ENCODE measurements at places on chromosomes 2 and 18.

- DNase-seq: no peak
Observed at GRCh38 chr18:50272568-50272967, 6.3 kb upstream of the CFAP53 start.

GRCh38 chr2:234826681-234827080 lies 125.1 kb upstream of the SH3BP4 start:
- no peak for DNase-seq

GRCh38 chr2:11466307-11467128 lies 557 bp upstream of the E2F6 start:
- DNase-seq: no peak

- DNase-seq: no peak
Observed at GRCh38 chr2:201234663-201235135, 25.6 kb upstream of the CASP8 start.

DNA sequence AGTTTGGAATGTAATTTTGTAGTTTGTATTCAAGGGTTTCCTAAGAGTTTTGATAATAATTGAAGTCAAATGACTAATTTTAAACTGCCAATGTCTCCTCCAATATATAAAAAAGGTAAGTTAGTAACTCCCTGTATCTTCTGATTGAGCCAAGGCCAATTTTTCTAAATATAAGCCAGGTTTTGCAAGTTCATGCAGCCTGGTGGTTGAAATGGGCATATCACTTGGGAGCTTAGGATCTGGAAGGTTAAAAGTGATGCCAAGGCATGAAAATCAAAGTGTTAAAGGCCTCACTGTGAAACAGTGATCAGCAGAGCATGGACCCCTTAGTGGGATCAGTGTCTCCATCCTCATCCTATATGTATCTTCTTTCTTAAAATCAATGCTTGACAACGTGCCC lies 60.5 kb downstream of the MERTK start:
- DNase-seq: no peak

DNA sequence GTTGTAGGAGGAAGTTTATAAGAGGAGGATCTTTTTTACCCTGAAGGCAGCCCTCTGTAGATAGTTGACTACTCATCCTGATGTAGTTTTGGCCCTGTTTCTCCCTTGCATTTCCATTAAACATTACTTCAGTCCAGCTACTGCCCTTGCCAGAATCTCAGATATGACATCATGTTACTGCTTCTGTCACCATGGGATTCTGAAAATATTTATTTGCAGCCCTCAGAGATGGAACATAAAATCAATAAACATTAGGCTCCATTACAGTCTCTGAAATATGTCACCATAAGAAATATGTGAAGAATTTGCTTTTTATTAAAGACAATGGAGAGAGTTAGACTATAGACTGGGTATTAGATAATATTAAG lies 68.7 kb upstream of the STK39 start:
- no peak for DNase-seq

DNA sequence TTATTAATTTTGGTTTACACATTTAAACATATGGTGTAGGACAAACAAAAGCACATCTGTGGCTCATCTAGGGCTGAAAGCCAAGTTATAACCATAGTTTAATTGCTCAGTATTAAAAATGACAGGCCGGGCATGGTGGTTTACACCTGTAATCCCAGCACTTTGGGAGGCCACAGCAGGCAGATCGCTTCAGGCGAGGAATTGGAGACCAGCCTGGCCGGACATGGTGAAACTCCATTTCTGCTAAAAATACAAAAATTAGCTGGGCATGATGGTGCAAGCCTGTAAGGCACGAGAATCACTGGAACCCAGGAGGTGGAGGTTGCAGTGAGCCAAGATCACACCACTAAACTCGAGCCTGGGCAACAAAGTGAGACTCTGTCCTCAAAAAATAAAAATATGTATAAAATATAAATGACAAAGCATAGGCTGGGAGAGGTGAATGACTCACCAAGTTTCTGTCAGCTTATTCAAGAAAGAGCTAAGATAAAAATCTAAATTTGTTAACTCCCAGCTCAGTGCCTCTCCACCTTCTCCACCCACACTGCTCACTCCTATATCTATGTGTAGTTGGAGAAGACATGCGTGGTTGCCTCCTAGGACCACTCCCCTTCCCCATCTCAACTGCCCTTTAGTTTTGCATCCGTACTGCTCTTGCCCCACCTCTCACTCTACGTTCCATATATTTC lies 79.2 kb upstream of the PID1 start:
- DNase-seq: no peak

GRCh38 chr2:47076126-47076506 lies 79.0 kb downstream of the STPG4 start:
- DNase-seq: no peak

DNA sequence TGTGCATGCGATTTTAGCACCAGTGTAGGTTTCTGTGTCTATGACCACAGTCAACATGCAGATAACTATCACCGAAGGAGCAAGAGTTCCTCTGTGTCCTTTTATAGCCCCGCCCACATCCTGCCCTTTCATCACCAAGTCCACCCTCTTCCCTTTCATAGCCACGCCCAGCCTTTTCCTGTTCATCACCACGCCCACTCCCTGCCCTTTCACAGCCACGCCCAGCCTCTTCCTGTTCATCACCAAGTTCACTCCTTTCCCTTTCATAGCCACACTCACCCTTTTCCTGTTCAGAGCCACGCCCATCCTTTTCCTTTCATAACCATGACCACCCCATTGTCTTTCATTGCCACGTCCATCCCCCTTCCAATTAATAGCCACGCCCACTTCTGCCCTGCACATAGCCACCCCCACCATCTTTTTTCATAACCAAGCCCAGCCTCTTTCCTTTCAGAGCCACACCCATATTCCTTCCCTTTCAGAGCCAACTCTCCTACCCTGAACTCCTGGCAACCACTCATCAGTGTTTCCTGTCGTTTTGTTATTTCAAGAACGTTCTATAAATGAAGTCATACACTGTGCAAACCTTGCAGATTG lies 273.9 kb downstream of the MYT1L start:
- peak; percentile 53 for DNase-seq

GRCh38 chr2:38239452-38239851 lies 137.6 kb downstream of the ATL2 start:
- DNase-seq: no peak

- no peak for DNase-seq
Observed at GRCh38 chr2:10810202-10811161, 2.1 kb downstream of the PDIA6 start.

DNA sequence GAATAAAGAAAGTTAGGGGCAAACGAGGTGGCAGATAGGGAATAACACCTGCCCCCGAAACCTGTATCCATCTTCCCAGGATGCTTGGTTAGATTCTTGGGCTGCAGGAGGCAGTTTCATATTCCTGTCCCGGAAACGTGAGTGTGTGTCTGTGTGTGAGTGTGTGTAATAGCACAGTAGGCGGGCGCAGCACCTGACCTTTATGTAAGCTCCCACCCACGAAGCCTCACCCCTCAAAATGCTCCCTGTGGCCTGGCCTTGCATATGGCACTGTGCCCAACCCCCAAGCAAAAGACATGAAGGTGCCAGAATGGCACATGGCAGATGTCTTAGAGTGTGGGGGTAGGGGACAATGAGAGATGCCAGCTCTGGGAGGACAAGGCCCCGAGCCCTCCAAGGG lies 48.9 kb downstream of the EFR3B start:
- DNase-seq: no peak

- DNase-seq: no peak
Observed at GRCh38 chr2:39736640-39737039, 42.4 kb downstream of the THUMPD2 start.

DNA sequence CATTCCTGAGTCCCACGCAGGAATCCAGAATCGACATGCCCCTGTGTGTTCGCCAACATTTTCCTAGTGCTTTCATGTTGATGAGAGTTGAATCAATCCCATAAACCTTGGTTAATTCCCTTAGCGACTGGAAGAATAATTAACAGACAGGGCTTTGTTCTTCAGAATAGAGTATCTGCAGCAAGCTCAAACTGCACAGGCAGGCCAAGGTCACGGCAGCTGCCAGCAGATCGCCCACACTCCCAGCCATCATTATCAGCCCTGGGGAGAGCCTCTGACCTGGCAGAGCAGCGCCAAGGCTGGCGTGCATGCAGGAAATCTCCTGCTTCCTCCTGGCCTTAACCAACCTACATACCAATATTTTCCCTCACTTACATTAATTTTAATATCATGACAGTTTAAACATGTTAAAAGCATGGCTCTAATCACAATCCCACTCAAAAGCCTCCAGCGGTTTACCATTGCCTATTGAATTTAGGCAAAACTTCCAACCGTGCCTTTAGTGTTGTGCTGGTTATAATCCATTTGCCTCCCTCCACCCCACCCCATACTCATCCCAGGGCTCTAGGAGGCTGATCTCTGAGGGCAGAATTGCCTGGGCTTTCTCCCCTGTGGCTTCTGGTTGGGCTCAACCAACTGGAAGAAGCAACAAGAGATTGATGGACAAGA lies 46.8 kb upstream of the NCK2 start:
- DNase-seq: no peak

GRCh38 chr2:107730898-107731297 lies 95.8 kb upstream of the RGPD4 start:
- no peak for DNase-seq

DNA sequence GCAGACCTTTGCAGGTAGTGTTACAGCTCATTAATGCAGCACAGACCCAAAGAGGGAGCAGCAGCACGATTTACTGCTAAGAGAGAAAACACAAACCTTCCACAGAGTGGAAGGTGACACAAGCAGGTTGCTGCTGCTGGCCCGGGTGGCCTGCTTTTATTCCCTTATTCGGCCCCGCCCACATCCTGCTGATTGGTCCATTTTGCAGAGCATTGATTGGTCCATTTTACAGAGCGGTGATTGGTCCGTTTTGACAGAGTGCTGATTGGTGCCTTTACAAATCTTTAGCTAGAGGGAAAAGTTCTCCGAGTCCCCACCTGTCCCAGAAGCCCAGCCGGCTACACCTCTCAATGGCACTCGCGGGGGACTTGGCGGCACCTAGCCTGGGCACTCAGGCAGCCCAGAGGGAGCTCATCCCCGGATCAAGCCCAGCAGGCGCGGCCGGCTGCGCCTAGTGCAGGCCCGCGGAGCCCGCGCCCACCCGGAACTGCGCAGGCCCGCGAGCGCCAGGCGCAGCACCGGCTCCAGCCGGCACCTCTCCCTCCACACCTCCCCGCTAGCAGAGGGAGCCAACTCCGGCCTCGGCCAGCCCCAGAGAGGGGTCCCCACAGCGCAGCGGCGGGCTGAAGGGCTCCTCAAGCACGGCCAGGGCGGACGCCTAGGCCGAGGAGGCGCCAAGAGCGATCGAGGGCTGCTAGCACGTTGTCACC lies 825.6 kb upstream of the HS6ST1 start:
- peak; percentile 5 for DNase-seq

GRCh38 chr2:88196490-88197087 lies 26.4 kb downstream of the THNSL2 start:
- no peak for DNase-seq

DNA sequence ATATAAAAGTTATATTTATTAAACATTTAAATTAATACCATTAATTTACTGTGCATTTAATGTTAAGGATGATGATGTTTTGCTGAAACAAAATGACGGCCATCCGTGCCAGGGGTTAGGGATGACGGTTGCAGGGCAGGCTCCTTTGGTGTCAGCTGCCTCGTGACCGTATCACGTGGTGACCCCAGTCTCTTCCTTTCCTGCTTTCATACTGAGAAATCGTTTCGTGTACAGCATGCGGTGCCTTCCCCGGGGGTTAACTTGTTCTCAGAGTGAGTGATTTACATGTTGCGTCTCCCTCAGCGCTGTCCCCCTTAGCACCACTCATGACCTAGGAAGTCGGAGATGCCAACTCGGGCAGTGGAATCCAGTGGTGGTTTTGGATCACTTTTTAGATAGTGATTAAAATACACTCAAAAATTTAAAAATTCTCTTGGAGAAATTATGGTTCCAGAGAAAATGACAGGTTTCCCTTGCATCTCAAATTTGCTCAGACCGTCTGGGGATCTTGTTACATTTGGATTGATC lies 290.8 kb downstream of the GBX2 start:
- DNase-seq: no peak

- no peak for DNase-seq
Observed at GRCh38 chr2:30580391-30580790, 133.3 kb downstream of the LCLAT1 start.

DNA sequence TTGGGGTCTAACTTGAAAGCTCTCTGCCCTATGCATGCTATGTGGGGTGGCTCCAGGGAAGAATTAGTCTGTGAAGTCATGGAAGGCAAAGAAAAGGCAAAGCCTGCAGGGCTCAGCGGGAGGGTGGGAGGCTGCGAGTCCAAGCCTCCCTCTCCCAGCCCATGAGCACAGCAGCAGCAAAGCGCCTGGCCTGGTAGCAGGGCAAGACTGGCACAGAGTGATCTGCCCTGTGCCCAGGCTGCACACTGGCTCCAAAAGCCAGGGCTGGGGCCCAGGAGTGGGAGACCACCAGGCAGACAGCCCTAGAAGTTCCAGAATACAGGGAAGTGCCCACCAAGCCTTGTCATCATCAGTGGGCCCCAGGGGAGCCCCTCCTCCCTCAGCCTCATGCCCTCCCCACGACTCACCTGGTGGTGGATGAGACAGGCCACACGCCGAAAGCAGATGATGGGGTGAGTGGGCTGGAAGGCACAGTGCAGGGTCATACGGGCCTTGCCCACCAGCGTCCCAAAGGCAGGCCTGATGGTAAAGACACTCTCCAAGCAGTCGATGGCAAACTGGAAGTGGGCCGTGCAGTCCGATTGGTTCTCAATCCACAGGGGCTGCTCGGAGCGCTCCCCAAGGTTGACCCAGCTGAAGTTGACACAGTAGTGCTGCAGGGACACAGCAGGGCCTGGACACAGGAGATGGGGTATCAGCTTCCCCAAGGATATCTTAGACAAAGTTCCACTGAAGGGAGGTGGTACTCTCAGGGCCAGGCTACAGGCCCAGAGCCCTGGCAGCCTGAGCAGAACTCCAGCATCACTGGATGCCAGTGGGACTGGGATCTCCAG lies 12.1 kb downstream of the CFAP65 start:
- DNase-seq: no peak

- DNase-seq: no peak
Observed at GRCh38 chr2:232526372-232526941, 497 bp downstream of the CHRND start.

DNA sequence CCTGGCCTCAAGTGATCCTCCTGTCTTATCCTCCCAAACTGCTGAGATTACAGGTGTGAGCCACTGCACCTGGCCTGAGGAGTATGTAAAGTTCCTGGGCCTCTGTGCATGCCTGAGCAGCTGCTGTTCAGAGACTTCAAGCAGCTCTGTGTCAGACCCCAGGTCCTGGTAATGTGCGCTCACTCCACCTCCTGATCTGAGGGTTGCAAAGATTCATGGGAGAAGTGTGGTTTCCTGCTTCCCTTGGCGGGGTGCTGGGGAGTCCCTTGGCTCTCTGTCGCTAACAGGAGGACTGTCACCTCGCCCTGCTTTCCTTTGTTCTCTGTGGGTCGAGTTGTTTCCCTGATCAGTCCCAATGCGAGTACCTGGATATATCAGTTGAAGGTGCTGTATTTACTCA lies 8.6 kb upstream of the IL36A start:
- no peak for DNase-seq

DNA sequence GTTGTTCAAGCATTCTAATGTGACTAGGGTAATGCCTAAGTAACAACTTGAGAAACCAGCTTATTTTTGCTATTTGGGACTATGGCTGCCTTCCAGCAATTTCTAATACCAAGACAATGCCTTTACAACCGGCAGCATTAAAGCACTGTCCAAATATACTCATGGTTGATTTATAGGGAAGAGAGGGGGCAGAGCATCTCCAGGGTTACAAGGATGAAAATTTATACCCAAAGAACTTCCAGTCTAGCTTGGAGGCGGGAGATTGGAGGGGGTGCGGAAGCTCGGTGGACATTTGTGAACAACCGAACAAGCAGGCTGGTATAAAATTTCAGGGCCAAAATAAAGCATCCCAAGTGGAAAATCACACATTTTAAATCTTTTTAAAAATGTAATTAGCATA lies 294.9 kb upstream of the STON1 start:
- no peak for DNase-seq

GRCh38 chr18:75276818-75277609 lies 66.4 kb downstream of the TSHZ1 start:
- peak; percentile 12 for DNase-seq

All from ELF-1 (cell line).